ENCODE measurements at places on chromosomes 5 and 9.

DNA sequence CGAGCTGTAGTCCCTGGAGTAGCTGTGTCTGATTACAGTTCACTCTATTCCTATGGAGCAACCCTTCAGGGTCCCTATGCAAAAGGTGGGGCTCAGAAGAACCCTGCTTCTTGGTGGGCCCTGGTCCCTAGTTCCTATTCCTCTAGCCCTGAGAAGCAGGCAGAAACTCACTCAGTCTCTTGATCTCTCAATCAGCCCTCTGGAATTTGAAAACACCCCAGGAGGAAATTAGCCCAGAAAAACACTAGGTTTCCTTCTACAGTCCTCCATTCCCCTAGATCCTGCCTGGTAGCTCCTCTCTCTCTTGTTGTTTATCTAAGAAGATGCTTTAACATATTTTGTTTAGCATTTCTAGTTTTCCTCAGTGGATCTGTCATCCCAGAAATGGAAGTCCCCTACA, 7.6 kb downstream of the RGS3 start:
- DNase-seq, result no peak

- no peak for DNase-seq
These were observed 158.0 kb upstream of the APC start for GRCh38 chr5:112579599-112580170.

GRCh38 chr9:96884443-96884842, 30.1 kb upstream of the ZNF782 start:
- no peak for DNase-seq

DNA sequence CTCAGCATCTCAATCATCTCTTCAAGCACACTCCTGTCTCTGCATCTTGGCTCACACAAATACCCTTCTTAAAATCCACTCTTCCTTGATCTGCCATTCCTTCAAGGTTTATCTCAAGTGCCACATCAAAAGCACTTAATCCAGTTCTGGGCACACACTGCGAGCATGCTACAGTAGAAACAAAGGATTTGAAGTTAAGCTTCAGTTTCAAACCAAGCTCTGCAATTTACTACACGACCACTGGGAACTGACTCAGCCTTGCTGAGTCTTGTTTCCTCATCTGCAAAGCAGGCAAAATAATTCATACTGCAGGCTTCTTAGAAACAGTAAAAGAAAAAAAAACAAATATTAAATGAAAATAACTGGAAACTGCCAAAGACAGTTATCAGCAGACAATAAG, 50.5 kb upstream of the CTNNAL1 start:
- DNase-seq, result no peak

DNA sequence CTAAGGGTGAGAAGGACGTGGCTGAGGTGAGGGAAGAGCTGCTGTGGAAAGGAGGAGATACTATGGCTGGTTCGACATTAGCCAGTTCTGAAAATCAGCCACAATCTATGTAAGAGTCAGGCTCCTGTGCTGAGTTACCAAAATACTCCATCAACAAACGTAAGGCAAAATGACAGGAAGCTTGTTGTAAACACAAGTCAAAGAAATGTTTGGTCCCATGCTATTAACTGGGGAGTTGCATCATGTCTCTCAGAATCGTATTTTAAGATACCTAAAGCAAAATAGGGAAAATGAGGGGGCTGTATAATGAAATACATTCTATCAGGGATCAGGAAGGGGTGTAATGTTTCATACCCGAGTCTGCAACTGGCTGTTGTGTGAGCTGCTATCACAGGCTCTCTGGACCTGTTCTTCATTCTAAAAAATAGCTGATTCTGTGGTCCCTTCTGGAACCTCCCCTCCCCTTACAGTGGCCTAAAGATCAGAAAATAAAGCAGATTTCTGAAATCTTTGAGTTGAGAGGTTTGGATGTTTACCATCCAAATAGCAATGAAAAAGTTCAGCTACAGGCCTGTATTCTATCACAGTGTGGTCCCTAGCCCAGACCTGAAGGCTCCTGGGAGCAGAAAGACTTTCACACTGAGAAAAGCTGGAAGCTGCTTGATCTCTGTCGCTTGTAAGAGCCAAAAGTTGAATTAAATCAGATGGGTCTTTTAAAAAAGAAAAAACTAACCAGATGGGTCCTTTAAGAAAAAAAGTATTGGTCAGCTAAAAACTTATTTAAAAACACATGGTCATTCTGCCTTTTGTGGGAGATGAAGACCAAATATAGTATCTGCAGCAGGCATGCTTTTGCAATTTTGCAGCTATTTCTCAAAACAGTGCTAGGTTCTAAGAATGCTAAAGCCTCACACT, 97.8 kb upstream of the SMC5 start:
- DNase-seq, result no peak

GRCh38 chr5:113253037-113253436, 181.8 kb downstream of the TSSK1B start:
- no peak for DNase-seq

GRCh38 chr9:13241283-13241682, 38.2 kb downstream of the MPDZ start:
- no peak for DNase-seq

- DNase-seq, result no peak
These were observed 47.7 kb upstream of the BOD1 start for GRCh38 chr5:173664154-173664526.

GRCh38 chr5:100614308-100614707, 79.1 kb downstream of the FAM174A start:
- no peak for DNase-seq

- no peak for DNase-seq
These were observed 6.5 kb downstream of the PMPCA start for GRCh38 chr9:136416914-136417313.

All from CD4-positive, alpha-beta T cell treated with Interferon alpha-2 for 1 hour (primary cell).